ENCODE measurements at places on chromosomes 12 and 14. TPM values are rescaled to one million over a fixed set of nuclear protein-coding genes. Genes with fewer than 3 reads are reported as not detected.

GRCh38 chr12:108657130-108657745, 23.5 kb upstream of the SELPLG start:
- no peak for DNase-seq

- DNase-seq, result no peak
Measured at GRCh38 chr12:106975993-106976658, 10.8 kb downstream of the MTERF2 start.

DNA sequence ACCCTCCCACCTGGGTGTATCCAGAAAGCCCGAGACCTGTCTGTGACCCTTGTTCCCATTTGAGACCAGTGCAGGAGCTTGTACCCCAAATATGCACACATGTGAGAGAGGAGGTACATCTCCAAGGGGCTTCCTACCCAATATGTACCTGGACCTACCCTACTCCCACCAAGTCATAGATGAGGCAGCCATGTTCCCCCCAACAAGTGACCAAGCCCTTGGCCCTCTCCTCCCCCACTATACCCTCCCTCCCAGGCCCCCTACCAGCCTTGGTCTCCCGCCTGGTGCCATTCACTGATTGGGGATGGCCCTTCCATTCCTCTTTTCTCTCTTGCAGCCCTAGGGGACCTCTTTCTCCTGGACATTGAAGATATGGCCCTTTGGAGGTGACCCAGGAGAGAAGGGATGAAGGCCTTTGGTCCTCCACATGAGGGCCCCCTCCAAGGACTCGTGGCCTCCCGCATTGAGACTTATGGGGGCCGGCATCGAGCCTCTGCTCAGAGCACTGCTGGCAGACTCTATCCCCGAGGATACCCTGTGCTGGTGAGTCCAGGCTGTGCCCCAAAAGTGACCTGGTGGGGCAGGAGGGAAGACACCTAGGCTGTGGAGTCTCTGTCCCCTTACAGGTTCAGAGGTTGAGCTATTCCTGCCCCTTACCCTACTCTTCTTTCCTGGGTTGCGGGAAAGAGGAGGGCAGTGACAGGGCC, 1.5 kb downstream of the PLEKHG6 start:
- no peak for DNase-seq

TRPV4 gene
- total RNA-seq, result 2.2 TPM

IQSEC3 gene
- not detected for total RNA-seq

FOXN4 gene
- not detected for total RNA-seq

STRN3 gene
- 39.5 TPM for total RNA-seq

NOVA1 gene
- 1.1 TPM for total RNA-seq

RESF1 gene
- total RNA-seq, result 16.9 TPM
